ENCODE measurements at places on chromosomes 5 and 9.

DNA sequence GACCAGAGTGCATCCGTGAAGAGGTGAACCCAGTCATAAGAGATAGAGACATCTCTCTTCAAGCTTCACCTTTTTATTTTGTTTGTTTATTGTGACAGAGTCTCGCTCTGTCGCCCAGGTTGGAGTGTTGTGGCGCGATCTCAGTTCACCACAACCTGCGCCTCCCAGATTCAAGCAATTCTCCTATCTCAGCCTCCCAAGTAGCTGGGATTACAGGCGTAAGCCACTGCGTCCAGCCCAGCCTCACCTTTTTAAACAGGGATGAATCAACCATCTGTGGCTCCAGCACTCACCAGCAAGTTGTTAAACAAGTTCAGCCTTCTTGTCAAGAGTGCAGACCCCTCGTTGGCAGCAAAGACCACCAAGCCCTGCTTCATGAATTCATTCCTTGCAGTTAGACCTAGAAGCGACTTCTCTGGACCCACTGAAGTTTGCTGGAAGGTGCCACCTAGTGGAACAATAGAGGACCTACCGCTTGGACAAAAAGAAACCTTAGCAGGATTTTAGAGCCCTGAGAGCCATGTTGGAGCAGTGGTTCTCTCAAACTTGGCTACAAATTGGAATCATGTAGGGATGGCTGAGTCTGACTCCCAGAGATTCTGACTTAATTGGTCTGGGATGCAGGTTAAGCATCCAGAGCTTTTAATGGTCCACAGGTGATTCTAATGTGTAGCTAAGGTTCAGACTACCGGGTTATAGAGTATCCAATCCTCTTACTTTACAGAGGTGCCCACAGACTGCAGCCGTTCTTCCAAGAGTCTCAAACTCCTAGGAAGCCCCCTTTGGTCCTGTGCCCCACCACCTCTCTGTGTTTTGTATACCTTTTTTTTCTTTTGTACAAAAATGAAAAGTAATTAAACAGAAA, 10.5 kb upstream of the GALNT10 start:
- peak; percentile 44 for DNase-seq

DNA sequence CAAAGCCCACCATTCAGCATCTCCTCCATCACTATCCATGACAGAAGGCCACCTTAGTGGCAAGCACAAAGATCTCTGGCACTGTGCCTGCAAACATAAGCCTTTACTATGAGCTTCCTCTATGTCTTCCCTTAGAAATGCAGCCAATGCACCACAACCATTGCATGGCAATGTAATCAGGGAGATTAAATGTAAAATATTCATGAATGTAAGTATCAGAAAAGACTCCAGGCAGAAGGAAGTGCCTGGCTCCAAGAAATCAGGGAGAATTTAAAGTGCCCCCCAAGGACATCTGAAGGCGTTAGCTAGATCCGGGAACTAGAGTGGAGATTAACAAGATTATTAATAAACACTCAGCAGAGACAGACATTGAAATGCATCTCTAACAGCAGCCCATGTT, 32.5 kb upstream of the MYORG start:
- no peak for DNase-seq

- no peak for DNase-seq
Observed at GRCh38 chr5:156589946-156590216, 260.2 kb upstream of the PPP1R2B start.

- DNase-seq, result no peak
Observed at GRCh38 chr5:125461641-125462072, 715.2 kb upstream of the ZNF608 start.

- DNase-seq, result no peak
Observed at GRCh38 chr5:63261695-63262094, 683.1 kb downstream of the LRRC70 start.

GRCh38 chr5:109911731-109912130, 222.0 kb downstream of the MAN2A1 start:
- DNase-seq, result no peak

GRCh38 chr5:150428106-150428876, 15.6 kb upstream of the CD74 start:
- no peak for DNase-seq

- DNase-seq, result no peak
Observed at GRCh38 chr5:91499943-91500531, 116.9 kb upstream of the ARRDC3 start.

DNA sequence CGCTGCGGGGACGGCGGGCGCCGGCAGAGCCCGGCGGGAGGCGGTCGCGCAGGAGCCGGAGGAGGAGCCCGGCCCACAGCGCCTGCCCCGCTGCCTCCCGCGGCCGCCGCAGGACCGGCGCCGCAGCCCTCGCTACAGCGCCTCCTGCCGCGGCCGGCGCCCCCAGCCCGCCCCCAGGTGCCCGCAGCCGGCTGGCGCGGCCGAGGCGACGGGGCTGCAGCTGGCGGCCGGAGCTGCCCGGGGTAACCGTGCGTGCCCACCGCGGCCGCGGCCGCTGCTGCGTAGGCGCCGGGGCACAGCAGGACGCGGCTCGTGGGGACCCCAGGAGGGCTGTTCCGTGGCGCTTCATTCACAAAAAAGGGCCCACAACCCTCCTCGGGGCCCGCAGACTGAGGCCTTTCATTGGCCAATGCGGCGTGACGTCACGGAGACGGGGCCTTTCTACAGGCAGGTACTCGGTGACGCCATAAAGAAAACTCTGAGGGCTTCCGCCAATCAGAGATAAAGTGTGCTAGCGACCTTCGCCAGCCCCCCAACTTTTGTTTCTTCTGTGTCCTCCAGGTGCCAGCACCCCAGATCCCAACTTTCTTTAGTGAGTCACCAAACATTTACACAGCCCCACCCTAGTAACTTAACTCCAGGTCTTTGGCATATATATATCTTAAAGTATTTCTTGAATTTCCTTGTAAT, at the start of gene CDC14B:
Gene CDC14B (minus strand): TSS at position 353 of the 690 bp plus-strand sequence. CDS start 465 bp downstream, outside the sequence.
- DNase-seq, result peak; percentile 90

DNA sequence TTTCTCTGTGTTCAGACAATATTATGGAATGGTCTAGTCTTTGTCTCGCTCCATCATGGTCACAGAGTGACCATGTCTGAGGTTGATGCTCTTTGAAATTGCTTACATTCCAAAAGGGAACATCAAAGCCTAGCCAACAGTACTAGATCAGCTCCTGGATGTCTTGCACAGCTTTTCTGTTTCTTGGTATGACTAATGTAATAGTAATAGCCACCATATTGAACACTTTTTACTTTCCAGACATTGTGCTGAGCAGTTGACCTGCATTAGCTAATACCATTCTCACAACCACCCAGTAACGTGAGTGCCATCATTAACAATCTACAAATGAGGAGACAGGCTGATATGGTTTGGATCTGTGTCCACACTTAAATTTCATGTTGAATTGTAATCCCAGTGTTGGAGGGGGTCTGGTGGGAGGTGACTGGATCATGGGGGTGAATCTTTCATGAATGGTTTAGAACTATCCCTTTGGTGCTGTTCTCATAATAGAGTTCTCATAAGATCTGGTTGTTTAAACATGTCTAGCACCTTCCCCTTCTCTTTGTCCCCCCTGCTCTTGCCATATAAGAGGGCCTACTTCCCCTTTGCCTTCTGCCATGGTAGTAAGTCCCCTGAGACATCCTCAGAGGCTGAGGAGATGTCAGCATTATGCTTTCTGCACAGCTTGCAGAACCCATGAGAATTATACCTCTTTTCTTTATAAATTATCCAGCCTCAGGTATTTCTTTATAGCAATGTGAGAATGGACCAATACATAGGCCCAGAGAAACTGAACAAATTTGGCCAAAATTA, 577.5 kb upstream of the CLINT1 start:
- no peak for DNase-seq
